ENCODE measurements at places on chromosomes 3 and 15.

GRCh38 chr3:142650001-142650693, 54.0 kb downstream of the PLS1 start:
- DNase-seq: no peak

DNA sequence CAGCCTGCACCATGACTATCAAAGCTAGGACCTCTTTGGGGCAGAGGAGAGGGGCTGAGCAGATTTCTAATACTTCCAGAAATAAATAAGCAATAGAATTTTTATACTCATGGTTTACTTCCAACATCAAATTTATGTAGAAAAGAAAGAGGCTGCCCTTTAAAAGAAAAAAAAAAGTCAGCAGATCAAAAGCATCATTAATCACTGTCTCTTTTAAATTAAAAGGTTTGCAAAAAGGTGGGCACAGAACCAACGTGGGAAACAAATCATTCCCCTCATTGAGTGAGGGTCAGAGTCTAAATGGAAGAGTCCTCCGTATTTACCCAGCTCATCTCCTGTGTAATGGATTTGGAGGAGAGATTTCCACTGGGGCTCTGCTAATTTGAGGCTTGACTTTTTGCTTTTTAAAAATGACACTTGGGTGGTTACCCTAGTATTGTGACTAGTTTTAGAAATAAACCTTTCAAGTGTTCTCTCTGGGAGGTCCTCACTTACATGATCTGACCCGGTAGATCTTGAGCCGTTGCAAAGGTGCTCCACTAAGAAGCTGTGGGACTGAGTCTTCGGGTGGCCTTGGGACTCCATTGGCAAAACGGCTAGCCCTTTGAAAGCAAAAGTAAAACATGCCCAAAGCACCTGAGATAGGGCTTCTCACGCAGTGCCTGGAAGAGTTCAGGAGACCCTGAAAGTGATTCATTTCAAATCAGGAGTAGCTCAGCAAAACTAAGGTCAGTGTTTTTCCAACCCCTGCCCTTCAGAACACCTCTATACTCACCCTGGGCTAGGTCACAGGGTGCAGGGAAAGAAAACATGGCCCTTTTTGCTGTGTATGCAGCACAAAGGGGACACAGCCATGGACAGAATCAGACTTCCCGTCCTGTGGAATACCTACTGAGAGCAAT, 320.9 kb downstream of the FOXP1 start:
- DNase-seq: no peak

GRCh38 chr3:117651246-117651645, 941.7 kb downstream of the TUSC7 start:
- DNase-seq: no peak

- DNase-seq: no peak
Observed at GRCh38 chr3:143092191-143092590, 27.4 kb upstream of the CHST2 start.

All from germinal center (tissue), 1 donor.